Activated CD4-positive, alpha-beta T cell treated with anti-CD3 and anti-CD28 coated beads for 24 hours (primary cell): ENCODE measurements at places on chromosomes 16 and 17.

DNA sequence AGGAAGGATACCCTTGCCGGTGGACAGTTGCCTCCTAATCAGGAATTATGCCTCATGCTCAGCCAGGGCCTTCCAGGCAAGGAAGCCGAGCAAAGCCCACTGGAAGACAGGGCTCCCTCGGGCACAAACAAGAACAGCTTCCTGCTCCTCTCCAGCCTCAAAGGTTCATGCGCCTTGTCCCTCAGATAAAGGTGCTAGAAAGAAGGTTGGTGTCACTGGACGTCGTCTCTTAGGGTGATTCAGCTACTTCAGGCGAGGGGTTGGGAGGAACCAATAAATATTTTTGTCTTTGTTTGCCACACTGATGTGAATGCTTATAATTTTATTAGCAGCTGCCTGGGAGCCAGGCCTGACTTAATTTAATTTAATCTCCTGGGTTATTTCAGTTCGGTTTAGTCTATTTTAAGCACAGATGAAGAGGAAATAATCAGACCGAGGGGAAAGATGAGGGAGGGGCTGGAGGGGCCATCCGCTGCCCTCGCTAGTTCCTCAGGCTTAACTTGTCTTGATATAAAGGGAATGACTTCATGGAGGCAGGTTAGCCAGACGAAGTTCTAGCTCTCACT is 171.8 kb upstream of the CACNG5 start:
- no peak for DNase-seq

GRCh38 chr16:77669057-77669456 is 53.3 kb upstream of the NUDT7 start:
- no peak for DNase-seq

GRCh38 chr16:55495616-55496289 is 13.1 kb upstream of the LPCAT2 start:
- DNase-seq: no peak

DNA sequence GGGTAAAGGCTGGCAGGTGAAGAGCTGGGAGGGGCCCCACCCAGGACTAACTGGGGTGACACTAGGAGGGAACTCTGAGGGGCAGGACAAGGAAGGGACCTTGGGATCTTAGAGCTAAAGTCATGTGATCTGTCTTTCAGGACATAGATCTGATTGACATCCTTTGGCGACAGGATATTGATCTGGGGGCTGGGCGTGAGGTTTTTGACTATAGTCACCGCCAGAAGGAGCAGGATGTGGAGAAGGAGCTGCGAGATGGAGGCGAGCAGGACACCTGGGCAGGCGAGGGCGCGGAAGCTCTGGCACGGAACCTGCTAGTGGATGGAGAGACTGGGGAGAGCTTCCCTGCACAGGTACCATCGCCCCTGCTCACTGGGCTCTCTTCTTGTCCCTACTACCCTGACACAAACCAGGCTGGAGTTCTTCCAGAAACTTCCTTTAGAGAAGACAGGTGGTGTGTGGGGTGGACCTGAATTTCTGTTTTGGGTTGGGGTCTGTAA is 8.1 kb downstream of the NFE2L1 start:
- no peak for DNase-seq

GRCh38 chr16:31527734-31528274 is at the start of gene AHSP:
Gene AHSP (plus strand): TSS chr16:31527900. CDS start chr16:31528140, 240 bp downstream.
- DNase-seq: no peak

DNA sequence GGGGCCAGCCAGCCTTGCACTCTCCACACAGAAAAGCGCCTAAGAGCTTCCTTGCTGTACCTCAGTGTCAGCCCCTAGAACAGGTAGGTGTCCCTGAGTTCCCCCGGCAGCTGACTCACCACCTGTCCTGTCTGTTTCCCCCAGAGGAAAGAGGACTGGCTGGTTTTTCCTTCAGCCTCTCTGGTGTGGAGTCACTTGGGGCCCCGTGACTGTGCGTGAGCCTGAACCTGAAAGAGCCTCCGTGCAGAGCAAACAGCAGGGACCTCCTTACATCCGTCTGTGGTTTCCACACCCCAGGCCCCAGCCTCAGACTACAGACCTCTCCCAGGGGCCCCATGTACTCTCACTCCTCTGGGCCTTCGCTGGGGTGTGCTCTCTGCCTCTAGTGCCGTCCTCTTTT is 87.8 kb downstream of the GNAO1 start:
- peak; percentile 16 for DNase-seq

DNA sequence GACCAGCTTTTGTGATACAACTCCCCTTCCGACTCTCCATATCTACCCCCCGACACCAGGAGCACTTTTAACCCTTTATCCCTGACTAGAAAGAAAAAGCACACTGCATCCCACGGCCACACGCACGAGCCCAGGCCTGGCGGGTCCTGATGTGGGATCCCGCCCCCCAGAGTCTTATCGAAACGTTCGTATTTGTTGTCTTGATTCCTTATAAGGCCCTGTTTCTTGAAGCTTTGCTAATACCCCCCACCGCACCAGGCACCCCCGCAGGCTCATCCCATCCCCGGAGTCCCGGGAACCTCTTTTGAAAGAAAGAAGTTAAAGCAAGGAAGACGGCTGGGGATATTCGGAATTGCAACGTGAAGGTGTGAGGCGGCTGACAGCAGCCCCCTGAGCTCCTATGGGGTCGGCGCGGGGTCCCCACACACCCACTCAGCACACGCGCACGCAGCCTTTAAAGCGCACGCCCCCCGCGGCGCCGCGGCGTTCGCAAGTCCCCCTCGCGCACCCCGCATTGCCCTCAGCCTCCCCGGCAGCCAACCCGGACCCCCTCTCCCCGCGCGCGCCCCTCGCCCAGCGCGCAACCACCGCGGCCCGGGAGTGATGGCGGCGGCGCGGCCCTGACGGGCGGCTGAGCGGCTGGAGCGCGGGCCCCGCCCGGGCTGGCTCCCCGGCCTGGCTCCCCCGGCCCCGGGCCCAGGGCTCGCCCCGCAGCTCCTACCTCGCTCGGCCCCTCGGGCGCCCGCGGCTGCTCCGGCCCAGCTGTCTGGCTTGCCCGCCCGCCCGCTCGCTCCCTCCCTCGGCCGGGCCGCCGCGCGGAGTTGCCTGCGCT is 448 bp downstream of the STAT5B start:
- no peak for DNase-seq

GRCh38 chr17:60792250-60792898 is 114.7 kb downstream of the BCAS3 start:
- no peak for DNase-seq

GRCh38 chr17:56936697-56937322 is 23.0 kb upstream of the TRIM25 start:
- DNase-seq: no peak
